ENCODE measurements at places on chromosomes 6 and 20.

- no peak for DNase-seq
Observed at GRCh38 chr20:32278199-32278643, 770 bp downstream of the KIF3B start.

GRCh38 chr6:3714111-3714510 is 37.4 kb downstream of the PXDC1 start:
- no peak for DNase-seq

DNA sequence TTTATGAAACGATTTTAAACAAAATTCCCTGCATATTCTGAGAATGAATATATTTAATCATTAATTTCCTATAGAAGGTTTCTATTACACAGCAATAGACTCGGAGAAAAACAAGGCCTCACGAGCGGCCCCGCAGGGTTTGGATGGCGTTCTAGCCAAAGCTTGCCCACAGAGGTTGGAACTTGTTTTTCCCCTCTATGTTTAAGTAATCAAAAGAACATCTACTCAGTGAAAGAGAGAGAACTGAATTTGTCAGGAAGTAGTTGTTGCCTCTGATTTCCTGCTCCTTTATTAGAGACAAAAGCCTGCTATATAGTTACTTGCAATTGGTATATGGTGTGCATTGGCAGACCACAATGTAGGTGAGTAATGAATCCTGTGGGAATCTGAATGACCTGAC is 82.1 kb upstream of the HEY2 start:
- DNase-seq: no peak

DNA sequence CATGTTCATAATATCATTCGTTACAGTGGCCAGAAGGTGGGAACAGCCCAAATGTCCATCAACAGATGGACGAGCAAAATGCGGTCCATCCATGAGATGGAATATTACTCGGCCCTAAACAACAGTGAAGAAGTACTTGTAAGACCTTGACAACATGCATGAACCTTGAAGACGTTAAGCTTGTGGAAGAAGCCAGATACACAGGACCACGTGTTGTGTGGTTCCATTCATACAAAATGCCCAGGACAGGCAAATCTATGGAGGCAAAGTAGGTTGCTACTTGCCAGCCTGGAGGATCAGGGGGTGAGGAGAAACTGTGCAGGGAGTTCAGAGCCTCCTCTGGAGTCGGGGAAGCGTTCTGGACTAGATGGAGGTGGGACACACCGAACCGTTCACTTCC is 207.1 kb downstream of the ERMARD start:
- DNase-seq: no peak

DNA sequence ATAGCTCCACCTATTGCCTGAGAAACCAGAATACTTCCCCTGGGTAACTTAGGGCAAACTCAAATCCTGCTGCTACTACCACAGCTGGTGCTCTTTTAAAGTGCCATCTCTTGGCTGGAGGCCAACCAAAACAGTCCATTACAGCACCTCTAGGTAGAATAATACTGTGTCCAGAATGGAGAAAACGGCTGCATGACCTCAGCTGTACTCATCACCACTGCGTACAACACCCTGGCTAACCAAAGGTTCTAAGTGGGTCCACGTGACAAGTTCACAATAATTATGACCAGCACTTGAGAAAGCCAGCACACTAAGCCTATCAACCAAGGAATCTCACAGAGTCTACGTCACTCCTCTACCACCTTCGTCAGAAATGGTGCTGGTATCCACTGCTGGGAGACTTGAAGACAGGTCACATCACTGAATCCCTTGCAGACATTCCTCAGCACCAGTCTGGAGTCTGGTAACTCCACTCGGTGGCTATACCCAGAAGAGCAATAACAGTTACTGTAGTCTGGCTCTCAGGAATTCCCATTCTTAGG is 40.9 kb upstream of the PKIB start:
- DNase-seq: no peak

DNA sequence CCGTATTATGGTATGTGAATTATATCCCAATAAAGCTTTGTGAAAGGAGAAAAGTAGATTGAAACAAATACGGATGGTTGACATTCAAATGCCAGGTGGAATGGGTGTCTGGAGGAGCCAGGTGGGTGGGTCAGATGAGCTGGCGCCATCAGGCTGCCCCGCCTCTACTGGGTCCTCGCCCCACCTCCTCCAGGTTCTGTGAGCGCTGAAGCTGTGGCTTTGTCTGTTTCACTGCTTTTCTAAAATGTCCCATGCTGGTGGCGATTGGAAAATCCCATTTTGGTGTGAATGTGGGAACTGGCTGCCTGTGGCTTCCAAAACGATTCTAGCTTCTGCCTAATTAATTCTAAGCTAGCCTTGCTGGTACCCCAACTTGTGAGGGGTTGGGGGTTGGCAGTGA is 16.5 kb downstream of the DUSP22 start:
- no peak for DNase-seq

DNA sequence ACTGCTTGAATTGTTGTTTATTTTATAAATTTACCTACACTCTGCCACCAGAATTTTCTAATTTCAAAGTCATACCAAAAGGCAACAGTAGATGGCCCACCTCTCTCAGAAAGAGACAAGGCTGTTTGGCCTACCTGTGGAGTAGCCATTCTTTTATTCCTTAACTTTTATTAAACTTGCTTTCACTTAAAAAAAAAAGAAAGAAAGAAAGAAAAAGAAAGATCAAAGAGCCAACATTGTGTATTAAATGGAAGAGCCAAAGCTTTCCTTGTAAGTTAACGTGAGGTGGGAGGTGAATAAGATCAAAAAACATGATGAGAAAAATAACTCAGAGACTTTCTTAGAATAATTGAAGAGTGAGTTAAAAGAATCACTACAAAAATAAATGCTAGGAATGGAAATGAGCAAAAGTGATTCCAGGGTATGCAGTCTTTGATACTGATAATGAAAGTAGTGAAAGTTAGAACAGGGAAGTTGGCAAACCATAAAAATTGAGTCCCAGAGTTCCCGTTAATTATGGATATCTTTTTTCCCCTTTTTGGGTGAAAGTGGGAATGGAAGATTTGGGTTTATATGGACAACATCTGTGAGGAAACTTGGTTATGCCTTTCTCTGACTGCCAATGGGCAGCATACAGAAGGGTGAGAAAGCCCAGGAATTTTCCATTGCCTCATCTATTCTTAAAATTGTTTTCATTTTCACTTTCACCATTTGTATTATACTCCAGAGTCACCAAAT is 35.9 kb upstream of the MYB start:
- peak; percentile 47 for DNase-seq

- no peak for DNase-seq
Observed at GRCh38 chr20:9021699-9022098, 47.2 kb upstream of the PLCB4 start.

- DNase-seq: no peak
Observed at GRCh38 chr20:17904027-17904426, 64.6 kb downstream of the SNX5 start.

- DNase-seq: no peak
Observed at GRCh38 chr6:161788531-161788930, 514.7 kb upstream of the AGPAT4 start.

All from activated CD4-positive, alpha-beta T cell treated with anti-CD3 and anti-CD28 coated beads, Interleukin-2, amount 10 ng/mL, durations not matched to agents 7 days and 5 days (primary cell).